Activated CD4-positive, alpha-beta T cell treated with anti-CD3 and anti-CD28 coated beads for 4 hours (primary cell): ENCODE measurements at places on chromosomes 7 and 10.

- DNase-seq: no peak
Observed at GRCh38 chr10:87635498-87636312, 24.0 kb upstream of the PAPSS2 start.

DNA sequence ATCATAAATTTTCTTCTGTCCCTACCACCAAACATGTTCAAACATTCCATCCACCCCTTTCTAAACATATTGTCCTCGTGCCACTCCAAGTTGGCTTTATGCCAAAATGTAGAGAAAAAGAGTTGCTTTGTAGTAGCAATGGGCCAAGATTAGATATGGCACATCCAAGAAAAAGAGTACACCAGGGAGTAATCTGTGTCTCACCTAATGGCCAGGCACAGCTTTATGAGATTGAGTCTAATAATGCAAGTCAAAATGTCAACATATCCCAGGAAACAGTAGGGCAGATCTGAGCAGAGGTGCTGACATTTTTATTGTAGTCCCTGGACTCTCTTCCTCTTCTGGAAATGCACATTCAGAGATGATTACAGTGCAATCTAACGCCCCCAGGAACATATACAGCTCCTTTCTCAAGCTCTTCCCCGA is 5.7 kb upstream of the OR6V1 start:
- DNase-seq: no peak

DNA sequence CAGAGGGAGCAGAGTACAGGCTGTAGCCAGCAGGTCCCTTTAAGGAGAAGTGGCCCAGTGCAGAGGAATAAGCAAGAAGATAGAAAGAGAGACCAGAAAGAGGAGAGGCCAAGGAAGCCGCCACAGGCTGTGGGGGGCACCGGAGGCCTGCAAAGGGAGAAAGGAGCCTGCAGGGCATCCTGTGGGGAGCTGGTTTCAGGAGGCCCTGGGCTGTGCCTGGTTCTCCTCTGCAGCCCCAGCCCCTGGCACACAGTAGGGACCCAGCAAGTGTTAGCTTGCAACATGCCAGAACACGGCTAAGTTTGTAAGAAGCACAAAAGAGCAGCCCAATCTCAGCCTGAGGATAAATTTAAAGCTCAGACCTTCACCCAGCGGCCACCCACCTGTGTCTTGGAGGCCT is 12.3 kb upstream of the C10orf71 start:
- no peak for DNase-seq

GRCh38 chr7:15011289-15011688 is 108.7 kb upstream of the DGKB start:
- DNase-seq: no peak

GRCh38 chr10:89235073-89235798 is 16.3 kb downstream of the LIPA start:
- DNase-seq: no peak

GRCh38 chr7:69448071-69448470 is 150.2 kb upstream of the AUTS2 start:
- DNase-seq: no peak
